SJCRH30 (cell line): ENCODE measurements at places on chromosomes 3 and 15. TPM values are rescaled to one million over a fixed set of nuclear protein-coding genes. Genes with fewer than 3 reads are reported as not detected.

Gene NISCH
- 32.8 and 43.5 TPM in 2 replicates for total RNA-seq

- H3K4me1 ChIP-seq: peaks cover 2% of the 10 kb centered on the region; the same call in 1 of the 2 replicates
- no peak overlapping the region for H3K4me3 ChIP-seq
- H3K27me3 ChIP-seq: peaks cover 5% of the 10 kb centered on the region; the same call in 1 of the 2 replicates
- no peak overlapping the region for H3K27ac ChIP-seq
Measured at GRCh38 chr15:66829551-66830121, 127.6 kb downstream of the SMAD6 start.

GRCh38 chr15:57697588-57697987, 8.9 kb upstream of the POLR2M start:
- H3K4me3 ChIP-seq: no peak overlapping the region
- H3K27ac ChIP-seq: no peak overlapping the region
- no peak for DNase-seq
- no peaks in the 10 kb centered on the region for H3K27me3 ChIP-seq

DNA sequence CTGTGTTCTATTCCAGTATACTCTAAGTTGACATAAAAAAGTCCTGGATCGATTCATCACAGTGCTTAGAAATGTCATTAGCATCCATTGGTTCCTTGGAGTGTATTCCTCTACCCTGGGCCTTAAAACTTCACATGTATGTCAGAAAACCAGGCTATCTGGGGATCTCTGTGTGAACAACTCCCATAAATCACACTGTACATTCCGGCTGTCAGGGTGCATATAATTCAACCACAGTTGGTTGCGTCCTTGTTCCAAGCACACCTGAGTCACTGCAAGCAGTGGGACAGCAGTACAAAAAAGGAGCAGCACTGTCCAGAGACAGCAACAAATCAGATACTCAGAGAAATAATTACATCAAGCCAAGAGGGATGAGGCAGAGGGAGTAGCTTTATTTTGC, 52.4 kb downstream of the PDZRN3 start:
- H3K27me3 ChIP-seq: no peaks in the 10 kb centered on the region
- H3K4me1 ChIP-seq: no peaks in the 10 kb centered on the region
- H3K27ac ChIP-seq: no peak overlapping the region
- H3K4me3 ChIP-seq: no peak overlapping the region

DNA sequence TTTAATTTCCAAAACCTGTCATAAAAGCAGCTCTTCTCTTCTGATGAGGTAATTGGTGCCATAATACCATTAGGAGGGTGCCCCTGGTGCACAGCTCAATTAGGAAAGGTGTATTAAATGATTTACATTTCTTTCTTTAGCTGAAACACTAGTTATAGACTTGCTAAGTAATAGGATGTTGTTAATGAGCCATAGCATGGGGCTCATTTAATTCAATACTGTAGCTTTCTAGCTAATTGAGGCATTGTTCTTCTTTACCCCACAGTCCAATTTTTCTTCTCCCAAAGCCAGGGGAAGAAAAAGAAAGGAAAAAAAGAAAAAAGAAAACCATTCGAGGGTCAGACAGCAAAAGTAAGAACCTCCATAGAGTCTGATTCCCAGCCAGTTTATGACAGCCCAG, 164.0 kb upstream of the HES1 start:
- no peak overlapping the region for H3K27ac ChIP-seq
- H3K4me1 ChIP-seq: peaks cover 31% of the 10 kb centered on the region
- H3K27me3 ChIP-seq: no peaks in the 10 kb centered on the region
- H3K4me3 ChIP-seq: no peak overlapping the region
